ENCODE measurements at places on chromosomes 1 and 21. TPM values are rescaled to one million over a fixed set of nuclear protein-coding genes. Genes with fewer than 3 reads are reported as not detected.

Gene IFNLR1
- polyA plus RNA-seq = 3.1 TPM

Gene TBCE
- 18.6 TPM for polyA plus RNA-seq

Gene LAX1
- 1.00 TPM for polyA plus RNA-seq

Gene DPH2
- polyA plus RNA-seq = 17.6 TPM

Gene VWA1
- 4.1 TPM for polyA plus RNA-seq

GRCh38 chr1:184023171-184023570, 14.4 kb downstream of the COLGALT2 start:
- DNase-seq = no peak

DNA sequence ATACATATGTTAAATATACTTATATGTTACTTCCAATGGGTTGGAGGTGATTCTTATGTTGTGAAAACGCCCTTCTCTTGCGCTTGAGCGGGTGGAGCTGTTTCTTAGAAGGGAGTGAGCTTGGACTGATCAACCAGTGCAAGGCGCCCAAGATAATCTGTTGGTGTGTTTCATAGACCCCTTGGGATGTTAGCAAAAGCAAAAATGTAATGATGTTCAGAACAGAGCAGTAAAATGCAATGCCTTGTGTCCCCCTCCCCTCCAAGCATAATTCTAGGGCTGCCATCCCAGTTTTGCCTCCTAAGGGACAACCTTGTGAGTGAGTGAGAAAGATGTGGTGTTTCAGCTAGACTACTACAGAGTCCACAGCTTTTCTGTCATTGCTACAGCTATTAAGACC, 6.2 kb upstream of the CD34 start:
- no peak for DNase-seq

DNA sequence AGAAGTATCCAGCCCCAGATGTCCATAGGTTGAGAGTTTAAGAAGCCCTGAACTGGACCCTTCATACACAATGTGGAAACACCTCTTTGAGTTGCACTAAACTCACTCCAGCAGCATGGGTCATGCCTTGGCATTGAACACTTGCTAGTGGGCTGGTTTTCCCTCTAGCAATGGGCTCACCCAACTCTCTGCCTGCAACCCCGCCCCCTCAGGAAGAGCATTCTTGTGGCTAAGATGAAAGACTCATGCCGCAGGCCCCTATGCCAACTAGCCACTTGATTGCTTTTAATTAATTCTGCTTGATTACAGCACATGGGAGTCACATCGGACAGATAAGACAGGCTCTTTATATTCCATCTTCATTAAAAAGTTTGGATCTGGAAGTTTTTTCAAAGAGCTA, 136.5 kb upstream of the GJB5 start:
- no peak for DNase-seq

DNA sequence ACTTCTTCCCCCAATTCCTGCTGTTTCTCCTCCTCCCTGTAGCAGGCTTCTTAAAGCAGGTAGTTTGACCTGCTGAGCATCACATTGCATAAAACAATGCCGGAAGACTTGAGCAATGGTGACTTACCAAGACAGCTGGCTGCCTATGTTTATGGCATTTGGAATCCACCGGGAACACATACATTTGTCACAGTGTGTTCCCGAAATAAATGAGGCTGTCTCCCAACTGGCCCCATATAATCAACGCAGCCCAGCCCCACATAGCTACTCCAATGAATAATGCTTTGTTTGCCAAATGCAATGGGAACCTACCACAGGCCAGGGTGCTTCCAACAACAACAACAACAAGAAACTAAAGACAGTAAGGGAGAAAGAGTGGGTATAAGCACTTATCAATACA, 186.1 kb upstream of the MAP1LC3C start:
- DNase-seq = no peak
